Foreskin keratinocyte (primary cell): ENCODE measurements at places on chromosomes 7 and 10.

DNA sequence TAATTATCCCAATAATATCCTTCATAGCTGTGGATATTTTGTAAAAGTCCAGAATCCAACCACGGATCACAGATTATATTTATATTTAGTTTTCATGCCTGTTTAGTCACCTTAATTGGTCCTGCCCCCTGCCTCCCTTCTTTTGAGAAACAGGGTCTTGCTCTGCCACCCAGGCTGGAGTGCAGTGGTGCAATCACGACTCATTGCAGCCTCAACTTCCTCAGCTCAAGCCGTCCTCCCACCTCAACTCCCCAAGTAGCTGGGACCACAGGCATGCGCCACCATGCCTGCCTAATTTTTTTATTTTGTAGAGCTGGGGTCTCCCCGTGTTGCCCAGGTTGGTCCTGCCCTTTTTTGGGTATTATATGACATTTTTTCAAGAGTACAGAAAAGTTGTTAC lies 129.4 kb downstream of the KAT6B start:
- no peak for DNase-seq

- DNase-seq, result peak; percentile 73
Observed at GRCh38 chr10:77531441-77532001, 106.1 kb downstream of the KCNMA1 start.

DNA sequence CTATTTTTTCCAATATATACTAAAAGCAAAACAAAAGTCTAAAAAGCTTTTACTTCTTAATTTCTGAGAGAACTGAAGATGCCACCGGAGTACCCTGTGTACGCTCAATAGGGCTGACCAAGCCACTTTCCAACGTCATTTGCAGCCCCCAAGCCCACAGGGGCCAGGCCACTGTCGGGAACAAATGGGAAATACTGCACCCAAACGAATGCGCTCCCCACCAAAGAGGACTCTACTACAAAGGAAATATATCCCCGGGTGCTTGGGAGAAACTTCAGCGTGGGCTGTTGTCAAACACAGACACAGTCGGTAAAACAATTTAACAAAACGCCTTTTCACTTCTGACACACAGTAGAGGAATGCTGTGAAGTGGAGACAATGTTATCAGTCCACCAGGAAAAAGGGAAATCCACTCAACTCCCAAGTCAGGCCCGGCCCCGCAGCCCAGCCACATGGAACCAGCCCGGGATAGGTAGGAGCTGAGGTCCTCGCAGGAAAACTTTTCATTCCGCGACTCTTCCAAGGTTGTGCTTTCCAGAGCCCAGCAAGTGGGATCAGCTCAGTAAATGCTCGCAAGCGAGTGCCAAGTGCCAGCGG lies 1.4 kb downstream of the PARD3 start:
- peak; percentile 39 for DNase-seq

DNA sequence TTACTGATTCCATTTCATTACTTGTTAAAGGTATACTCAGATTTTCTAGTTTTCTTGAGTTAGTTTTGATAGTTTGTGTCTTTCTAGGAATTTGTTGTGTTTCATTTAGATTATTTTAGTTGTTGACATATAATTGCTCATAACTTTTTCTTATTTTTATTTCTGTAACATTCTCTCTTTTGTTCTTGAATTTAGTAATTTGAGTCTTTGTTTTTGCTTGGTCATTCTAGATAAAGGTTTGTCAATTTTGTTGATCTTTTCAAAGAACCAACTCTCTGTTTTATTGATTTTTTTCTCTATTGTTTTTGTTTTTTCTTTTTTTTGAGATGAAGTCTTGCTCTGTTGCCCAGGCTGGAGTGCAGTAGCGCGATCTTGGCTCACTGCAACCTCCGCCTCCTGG lies 7.2 kb downstream of the EXOC6 start:
- DNase-seq, result no peak

DNA sequence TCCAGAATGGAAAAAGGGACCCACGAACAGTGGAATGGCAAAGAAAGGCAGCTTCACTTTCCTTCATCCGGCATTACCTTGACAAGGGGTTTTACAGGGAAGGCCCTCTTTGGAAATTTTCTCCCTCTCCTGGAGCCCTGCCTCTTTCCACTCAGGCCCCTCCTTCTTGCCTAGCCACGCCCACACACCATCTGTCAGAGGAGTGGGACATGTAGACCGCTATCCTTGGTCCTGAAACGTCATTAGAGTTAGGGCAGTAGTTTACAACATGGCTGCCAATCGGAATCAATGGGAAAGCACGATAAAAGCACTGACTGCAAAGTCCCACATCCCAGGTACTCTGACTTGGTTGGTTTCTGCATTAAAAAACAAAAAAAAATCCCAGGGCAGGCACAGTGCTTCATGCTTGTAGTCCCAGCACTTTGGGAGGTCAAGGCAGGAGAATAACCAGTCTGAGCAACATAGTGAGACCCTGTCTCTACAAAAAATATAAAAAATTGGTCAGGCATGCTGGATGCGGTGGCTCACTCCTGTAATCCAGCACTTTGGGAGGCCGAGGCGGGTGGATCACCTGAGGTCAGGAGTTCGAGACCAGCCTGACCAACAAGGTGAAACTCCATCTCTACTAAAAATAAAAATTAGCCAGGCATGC lies 96.4 kb downstream of the MARCHF5 start:
- peak; percentile 41 for DNase-seq

- DNase-seq, result no peak
Observed at GRCh38 chr10:107485019-107485418, 320.5 kb upstream of the SORCS1 start.

DNA sequence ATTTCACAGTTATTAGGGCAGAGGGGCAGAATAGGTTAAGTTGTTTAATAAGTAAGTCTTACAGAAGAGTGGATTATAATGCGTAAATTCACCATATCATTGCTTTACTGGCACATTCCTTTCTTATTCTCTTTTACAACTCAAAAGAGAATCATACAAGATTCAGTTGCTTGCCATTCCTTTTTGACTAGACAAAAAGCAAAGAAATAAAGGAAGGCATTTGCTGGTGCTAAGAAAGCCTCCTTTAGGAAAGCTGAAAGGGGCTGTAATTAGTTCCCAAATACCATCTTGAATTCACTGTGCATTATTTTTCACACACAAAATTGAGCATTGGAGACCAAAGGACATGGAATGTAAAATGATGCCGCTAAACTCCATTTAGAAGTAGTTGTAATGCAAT lies 499.3 kb downstream of the NXPH1 start:
- no peak for DNase-seq

- no peak for DNase-seq
Observed at GRCh38 chr7:71140264-71140663, 8.3 kb downstream of the GALNT17 start.

DNA sequence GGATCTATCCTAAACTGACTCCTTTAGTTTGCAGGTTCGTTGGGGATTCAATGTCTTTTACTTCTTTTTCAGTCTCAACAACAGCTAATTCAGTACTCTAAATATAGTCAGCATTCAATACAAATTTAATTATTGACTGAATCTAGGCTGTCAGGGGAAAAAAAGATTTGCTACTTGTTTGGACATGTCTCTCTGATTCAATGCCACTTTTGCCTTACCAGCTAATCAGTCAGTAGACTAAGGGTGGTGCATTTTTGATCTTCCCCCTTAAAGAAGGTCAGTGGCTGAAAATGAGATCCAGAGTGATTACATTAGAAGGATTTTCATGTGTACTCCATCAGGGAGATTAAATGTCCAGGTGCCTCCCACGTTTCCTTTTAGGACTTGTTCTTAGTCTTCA lies 145.1 kb downstream of the C1GALT1 start:
- no peak for DNase-seq

DNA sequence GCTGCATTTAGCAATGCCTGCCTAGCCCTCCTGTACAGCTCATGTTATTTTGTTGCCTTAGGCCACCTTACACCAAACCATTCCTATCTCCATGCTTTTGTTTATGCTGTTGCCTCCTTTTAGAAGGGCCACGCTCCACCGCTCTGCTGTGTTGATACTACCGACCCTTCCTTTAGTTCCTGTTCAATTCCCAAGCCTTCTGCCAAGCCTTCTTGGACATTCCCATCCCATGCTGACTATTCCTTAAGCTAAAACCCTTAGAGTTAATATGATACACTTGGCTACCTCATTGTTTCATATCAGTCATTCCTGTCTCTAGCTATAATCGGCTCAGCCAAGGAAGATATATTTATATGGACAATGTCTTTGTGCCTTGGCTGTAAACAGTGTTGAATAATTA lies 705.5 kb downstream of the LRMDA start:
- no peak for DNase-seq

DNA sequence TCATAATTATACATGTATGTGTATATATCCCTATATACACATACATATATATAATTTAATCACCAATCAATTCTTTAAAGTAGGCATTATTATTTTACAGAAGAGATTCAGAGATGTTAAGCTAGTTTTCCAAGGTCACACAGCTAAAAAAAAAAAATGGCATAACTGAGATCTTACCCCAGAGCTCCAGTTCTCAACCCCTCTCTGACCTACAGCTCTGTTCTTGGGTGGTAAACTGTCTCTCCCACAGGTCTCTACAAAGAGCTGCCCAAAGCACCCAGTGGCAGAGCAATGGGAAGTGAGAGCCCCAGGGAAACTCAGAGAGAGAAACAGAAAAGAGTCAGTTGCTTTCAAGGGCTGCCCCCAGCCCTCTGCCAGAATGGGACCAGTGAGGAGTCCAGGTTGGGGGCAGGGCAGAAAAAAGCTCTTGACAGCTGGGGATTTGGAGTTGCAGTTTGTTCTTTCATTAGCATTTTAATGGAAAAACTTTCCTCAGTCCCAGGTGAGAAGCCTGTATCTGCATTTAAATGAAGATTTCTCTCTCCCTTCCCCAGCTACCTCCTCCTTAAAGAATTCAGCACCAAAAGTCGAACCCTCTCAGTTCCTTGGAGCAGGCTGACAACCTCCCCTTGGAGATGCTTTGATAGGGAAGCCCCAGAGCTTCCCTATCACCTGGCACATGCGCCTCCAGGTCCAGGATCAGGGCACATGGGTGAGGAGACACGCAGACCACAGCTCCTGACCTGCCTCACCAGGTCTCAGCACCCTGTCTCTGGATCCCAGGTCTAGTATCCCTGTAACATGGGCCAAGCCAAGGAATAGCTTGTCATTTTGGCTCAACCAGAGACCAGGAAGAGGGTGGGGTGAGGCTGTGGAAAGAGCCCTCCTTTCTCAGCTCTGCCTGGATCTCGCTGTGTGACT lies 388.1 kb downstream of the PLXNA4 start:
- no peak for DNase-seq

DNA sequence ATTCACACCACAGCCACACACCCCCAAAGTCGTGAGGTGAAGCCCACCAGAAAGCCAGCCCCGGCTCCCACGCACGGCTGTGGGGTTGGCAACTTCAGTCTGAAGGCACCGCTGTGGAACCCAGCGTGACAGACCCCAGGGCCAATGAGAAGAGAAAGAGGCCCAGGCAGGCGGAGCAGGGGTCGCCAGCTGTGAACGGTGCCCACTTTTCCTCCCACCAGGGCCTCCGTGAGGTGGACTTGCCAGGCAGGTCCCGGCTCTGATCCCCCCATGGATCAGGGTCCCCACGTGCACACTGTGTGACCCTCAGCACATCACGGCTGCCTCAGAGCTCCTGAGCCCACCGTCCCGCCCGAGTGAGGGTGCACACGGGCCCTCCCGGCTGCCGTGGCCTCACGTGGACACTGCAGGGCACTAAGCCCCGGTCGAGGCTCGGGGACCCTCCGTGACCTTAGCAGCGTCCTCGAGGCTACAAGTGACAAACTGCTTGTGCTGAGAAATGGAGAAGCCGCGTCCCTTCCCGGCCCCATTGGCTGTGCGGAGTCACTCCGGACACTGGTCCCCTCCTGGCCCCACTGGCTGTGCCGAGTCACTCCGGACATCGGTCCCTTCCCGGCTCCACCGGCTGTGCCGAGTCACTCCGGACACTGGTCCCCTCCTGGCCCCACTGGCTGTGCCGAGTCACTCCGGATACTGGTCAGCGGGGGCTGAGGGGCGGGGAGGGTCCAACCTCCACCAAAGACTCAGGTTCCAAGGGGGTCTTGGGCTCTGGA lies 72.4 kb upstream of the PDGFA start:
- no peak for DNase-seq

GRCh38 chr7:46179061-46179610 lies 258.1 kb upstream of the IGFBP3 start:
- DNase-seq, result no peak

DNA sequence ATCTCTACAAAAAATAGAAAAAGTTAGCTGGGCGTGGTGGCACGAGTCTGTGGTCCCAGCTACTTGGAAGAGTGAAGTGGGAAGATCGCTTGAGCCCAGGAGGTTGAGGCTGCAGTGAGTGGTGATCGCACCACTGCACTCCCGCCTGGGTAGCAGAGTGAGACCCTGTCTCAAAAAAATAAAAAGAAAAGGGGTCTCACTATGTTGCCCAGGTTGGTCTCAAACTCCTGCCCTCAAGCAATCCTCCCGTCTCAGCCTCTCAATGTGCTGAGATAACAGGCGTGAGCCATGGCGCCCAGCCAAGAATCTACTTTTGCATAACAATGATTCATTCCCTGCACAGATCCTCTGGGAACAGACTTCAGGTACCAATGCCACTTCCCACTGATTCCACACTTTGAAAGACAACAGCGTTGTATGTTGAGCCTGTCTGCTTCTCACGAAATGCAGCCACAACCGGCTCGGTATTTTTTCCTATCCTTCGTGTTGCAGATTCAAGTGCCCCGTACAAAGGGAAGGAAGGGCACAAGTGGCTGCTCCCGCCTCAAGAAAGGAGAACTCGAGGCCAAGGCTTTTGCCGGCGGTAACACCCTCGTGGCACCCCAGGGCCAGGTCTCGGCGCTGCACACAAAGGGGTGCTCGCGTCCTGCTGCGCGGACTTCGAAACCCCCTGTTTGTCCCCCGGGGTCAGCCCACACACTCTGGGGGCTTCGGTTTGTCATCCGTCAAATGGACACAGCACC lies 745 bp downstream of the DAGLB start:
- peak; percentile 88 for DNase-seq

GRCh38 chr7:87599336-87599735 lies 1.3 kb downstream of the ABCB1 start:
- no peak for DNase-seq

DNA sequence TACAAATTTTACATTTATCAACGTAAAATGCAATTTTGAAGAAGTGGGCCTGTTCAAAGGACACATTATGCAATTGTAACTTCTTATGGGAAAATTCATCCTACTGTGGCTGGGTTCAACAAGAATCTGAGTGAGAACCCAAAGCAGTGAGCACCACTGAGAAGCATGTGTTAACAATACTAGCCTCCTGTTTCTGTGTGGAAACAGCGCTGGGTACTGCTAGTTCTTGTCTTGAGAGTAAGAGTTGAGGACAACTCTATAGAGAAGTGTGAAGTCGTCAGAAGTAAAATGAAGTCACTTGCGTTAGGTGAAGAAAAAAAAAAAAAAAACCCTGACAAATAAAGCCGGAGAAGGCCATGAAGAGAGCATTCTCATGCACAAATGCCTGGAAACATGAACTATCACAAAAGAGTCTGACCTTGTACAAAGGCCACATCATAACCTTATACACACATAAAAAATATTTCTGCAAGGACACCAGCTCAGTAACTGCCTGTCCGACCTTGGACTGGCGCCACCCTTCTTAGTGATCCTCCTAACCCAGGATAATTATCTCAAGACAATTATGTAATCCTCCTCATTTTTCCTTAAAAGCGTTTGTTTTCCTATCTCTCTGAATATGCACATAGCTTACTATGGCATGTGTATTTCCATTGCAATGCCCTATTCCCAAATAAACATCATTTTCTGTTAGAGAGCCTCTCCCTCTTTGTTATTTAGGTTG lies 554.9 kb downstream of the HTR7 start:
- no peak for DNase-seq
